GM23248 (cell line): ENCODE measurements at places on chromosomes 5 and 9.
A peak's percentile ranks its signal among the peaks of the same experiment; 100 is the strongest.

GRCh38 chr5:172293054-172293744 lies 9.6 kb upstream of the UBTD2 start:
- DNase-seq, result peak; percentile 89

- no peak for DNase-seq
Observed at GRCh38 chr5:179253730-179254129, 91.5 kb downstream of the ADAMTS2 start.

- no peak for DNase-seq
Observed at GRCh38 chr9:23431459-23431858, 394.6 kb downstream of the ELAVL2 start.

DNA sequence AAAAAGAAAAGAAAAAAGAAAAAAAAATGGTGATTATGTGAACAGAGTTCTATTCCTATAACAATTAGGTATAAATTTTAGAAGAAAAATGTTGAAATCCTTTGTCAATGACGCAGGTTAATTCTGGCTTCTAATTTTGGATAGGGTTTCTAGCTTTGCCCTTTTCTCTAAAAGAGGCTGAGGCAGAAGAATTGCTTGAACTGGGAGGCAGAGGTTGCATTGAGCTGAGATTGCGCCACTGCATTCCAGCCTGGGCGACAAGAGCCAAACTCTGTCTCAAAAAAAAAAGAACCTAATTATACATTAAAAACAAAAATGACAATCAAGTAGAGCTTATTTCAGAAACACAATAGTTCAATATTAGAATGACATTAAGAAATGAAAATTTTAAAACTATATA lies 2.9 kb downstream of the STXBP1 start:
- peak; percentile 42 for DNase-seq

DNA sequence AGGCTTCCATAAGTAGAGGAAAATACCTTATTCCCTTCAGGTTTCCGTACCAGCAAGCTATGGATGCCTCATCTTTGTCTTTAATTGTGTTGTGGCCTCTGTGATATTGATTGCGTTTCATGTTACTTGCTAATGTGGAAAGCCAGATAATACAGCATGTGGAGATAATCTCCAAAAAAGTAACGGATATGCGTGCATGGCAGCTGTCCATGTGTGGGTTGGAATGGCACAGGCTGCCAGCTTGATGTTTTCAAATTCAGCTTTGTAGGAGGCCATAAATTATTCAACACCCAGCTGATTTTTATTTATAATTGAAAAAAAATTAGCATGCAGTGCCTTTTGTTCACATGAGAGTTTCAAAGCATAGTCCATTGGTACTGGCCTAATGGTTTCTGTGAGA lies 144.9 kb downstream of the GIN1 start:
- peak; percentile 39 for DNase-seq

DNA sequence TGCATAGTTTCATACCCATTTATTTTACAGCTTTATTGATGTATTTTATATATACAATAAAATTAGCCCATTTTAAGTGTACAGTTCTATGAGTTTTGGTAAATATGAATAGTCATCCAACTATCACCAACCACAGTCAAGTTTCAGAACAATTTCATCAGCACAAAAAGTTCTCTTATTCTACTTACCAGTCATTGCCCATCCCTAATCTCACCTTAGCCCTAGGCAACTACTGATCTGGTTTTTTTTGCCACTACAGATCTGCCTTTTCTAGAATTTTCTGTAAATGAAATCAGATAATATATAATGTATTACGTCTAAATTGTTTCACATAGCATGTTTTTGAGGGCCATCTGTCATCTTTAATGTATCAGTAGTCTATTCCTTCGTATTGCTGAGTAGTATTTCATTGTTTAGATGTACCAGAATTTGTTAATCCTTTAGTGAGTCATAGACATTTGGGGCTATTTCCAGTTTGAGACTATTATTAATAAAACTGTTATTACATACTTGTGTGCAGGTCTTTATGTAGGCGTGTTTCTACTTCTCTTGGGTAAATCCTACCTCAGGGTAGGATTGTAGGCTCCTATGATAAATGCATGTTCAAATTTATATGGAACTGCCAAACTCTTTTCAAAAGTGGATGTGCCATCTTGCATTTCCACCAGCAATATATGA lies 198.5 kb upstream of the ADAMTSL1 start:
- no peak for DNase-seq

DNA sequence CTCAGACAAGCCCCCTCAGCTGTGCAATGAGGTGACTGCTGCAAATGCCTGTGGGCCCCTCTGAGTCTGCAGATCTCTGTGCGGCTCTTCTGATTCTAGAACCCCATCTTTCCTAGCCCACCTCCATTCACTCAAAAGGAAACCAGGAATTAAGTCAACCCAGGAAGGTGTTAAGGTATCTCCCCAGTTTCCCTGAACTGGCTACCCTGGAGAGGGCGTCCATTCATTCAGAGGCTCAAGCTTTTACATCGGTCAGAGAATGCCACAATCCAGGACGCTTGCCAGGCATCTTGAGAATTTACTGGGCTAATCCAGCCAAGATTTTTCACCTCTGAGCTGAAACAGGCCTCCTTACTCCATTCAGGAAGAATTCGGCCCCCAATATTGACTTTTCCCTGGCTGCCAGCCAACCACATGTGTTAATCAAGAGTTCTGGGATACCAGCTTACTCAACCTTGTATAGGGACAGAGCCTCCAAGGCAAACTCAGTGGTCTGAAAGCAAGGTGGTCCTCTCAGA lies 889 bp upstream of the ADAMTS12 start:
- DNase-seq, result peak; percentile 93

GRCh38 chr9:131485206-131485605 lies 17.5 kb upstream of the POMT1 start:
- DNase-seq, result no peak
